ENCODE measurements at places on chromosomes 6 and 20.

DNA sequence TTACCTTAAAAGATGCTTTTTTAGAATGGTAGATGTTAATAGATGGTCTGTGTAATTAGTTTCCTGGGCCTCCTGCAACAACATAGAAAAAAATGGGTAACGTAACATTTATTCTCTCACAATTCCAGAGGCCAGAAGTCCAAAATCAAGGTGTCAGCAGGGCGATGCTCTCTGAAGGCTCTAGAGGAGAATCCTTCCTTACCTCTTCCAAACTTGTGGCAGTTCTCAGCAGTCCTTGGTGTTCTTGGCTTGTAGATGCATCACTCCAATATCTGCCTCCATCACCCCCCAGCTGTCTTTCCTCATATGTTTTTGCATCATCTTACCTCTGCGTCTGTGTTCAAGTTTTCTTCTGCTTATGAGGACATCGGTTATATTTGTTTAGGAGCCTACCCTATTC is 107.9 kb downstream of the SCAF8 start:
- DNase-seq = no peak

- DNase-seq = no peak
These were observed 123.6 kb downstream of the ISM1 start for GRCh38 chr20:13344671-13345070.

GRCh38 chr6:56954403-56955170 is at the start of gene BEND6:
TSS of gene BEND6 (plus strand) at chr6:56955107. CDS start at chr6:56981811, 26,704 bp downstream.
- no peak for DNase-seq

DNA sequence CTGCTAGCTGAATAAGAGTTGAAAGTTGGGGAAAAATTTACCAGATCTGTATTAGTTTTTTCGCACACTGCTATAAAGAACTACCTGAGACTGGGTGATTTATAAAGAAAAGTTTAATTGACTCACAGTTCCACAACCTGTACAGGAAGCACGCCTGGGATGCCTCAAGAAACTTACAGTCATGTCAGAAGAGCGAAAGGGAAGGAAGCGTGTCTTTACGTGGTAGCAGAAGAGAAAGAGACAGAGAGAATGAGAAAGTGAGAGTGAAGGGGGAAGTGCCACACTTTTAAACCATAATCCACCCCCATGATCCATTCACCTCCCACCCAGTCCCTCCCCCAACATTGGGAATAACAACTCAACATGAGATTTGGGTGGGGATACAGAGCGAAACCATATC is 79.6 kb downstream of the KHDC1L start:
- no peak for DNase-seq

Data from stimulated activated CD8-positive, alpha-beta memory T cell treated with anti-CD3 and anti-CD28 coated beads, Interleukin-4, amount 100 ng/mL, for 1 hour (primary cell).